ENCODE measurements at places on chromosomes 3 and 15.

DNA sequence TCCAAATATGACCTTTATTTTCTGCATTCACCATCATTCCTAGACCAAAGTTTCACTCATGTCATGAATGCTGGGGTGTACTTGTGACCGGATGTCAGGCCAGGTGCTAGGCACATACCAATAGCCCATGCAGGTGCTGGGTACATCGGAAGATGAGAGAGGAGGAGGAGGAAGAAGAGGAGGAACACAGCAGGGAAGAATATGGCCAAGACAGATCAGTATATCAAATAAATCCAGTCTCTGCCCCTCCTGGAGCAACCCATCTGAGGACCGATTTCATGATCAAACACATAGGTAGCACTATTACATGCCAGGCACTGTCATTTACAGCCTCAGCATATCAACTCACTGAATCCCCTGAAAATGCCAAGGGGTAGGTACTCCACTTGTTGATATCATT is 3.0 kb upstream of the WNT7A start:
- DNase-seq = no peak

GRCh38 chr3:23762759-23763477 is 42.8 kb upstream of the UBE2E1 start:
- no peak for DNase-seq

DNA sequence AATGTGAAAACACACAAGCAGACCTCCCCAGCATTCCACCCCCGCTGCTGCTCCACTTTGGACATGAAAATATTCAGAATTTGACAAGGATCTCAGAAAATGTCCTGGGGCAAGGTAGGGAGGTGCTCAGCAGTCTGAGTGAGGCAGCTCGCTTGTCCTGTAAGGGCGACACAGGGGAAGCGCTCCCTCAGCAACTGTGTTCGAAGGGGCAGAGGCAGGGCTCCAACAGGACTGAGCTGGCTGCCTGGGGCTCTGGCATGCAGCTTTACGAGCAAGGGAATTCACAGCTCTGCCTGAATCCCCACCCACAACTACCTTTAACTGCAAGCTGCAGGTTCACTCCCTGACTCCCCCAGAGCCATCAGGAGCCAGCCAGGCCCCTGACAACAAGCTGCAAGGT is 287.0 kb upstream of the LYSMD4 start:
- DNase-seq = no peak

DNA sequence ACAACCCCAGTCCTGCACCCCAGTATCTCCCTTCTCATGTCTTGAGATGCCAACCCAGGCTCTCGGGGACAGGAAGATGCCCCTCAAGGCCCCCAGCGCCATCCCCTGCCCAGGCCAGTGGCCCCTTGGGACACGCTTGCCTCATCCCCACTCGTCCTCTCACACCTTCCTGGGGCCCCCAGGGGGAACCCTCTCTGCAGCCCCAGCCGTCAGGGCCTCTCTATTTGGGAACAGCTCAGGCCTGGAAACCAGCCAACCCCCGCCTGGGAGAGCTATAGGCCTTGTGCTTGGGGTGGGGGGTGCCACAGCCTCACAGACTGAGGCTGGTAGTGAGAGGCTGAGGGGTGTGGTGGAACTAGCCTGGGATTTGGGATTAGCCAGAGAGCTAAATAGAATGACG is 7.8 kb downstream of the LINGO1 start:
- no peak for DNase-seq

GRCh38 chr3:150458001-150458400 is 49.9 kb downstream of the TSC22D2 start:
- no peak for DNase-seq

DNA sequence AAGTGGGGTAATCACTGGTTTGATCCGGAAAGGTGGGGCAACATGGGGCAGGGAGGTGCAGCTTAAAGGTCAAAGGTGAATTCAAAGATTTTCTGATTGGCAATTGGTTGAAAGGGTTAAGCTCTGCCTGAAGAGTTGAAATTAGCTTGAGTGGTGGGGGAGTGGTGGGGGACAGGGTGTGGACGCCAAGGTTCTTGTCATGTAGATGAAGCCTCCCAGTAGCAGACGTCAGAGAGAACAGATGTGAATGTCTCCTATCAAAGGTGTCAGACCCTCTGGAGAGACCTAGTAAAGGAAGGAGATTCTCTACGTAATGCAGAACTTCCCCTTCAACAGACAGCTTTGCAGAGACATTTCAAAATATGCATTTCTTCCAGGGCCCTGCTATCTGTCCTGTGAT is 62.8 kb downstream of the ABCC5 start:
- no peak for DNase-seq

GRCh38 chr15:28044121-28044672 is 54.9 kb downstream of the OCA2 start:
- DNase-seq = no peak

- no peak for DNase-seq
Measured at GRCh38 chr15:64990168-64990470, 405 bp upstream of the SPG21 start.

- DNase-seq = no peak
Measured at GRCh38 chr3:16907243-16907642, 22.5 kb downstream of the PLCL2 start.

DNA sequence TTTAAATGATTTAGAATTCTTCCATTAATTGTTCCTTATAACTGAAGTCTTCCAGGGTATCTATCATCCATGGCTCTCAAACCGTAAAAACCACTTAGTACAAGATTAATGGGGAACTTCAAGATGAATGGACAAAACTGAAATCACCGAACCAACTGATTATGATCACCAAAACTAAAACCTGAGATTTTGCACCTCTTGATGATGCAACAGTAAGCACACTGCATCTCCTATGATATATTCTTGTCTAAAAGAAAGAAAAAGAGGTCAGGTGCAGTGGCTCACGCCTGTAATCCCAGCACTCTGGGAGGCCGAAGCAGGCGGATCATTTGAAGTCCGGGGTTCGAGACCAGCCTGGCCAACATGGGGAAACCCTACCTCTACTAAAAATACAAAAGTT is 3.6 kb upstream of the ISY1 start:
- DNase-seq = no peak

GRCh38 chr3:120678331-120678947 is 3.6 kb downstream of the HGD start:
- no peak for DNase-seq

DNA sequence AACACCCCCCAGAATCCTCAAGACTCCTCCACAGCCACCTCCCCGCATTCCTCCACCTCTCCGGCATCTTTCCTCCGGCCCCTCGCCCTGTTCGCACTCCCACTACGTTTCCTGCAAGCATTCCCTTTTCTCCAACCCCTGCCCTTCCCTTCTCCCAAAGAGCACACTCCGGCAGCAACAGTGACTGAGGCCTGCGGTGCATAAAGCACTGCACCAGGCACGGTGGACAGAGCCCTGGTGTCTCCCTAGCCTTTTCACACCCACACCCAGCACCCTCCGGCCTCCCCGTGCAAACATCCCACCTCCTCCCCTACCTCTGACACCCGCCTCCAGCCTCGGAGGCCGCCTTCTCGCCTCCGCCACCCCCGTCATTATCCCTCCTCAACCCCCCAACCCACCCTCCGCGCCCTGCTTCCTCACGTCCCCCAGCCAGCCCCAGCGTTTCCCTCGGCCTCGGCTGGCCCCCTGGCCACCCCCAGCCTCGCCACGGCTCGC is 577 bp downstream of the ZNF148 start:
- DNase-seq = no peak

- no peak for DNase-seq
Measured at GRCh38 chr3:134315286-134316106, 58.8 kb downstream of the AMOTL2 start.

- no peak for DNase-seq
Measured at GRCh38 chr3:115217292-115217677, 70.2 kb upstream of the ZBTB20 start.

DNA sequence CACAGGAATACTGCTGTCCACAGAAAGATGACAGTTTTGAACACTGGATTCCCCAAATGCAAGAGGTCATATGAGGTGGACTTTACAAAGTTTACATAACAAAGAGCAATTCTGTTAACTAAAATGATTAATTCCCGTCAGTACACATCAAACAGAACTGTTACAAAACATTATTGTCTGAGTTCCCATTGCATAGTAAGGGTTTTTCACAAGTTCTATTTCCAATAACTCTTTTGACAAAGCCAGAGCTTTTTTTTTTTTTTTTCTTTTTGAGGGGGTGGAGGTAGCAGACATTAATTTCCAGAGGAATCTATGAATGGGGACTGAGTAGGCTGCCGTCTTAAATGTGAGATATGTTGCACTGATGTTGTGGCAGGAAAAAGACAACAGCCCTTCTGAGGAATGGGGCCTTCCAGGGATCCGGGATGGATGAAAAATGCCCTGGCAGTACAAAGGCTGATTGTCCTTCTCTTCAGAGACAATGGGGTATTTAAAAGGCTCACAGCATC is 178.1 kb upstream of the KBTBD8 start:
- no peak for DNase-seq

GRCh38 chr15:78930577-78931388 is 14.1 kb downstream of the CTSH start:
- DNase-seq = no peak

DNA sequence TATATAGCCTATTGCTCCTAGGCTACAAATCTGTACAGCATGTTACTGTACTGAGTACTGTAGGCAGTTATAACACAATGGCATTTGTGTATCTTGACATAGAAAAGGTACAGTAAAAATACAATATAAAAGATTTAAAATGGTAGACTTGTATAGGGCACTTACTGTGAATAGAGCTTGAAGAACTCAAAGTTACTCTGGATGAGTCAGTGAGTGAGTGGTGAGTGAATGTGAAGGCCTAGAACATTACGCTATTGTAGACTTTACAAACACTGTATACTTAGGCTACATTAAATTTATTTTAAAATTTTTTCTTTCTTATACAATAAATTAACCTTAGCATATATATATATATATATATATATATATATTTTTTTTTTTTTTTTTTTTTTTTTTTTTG is 140.0 kb upstream of the UBE2E1 start:
- no peak for DNase-seq

- no peak for DNase-seq
Measured at GRCh38 chr3:85068911-85069310, 110.1 kb downstream of the CADM2 start.

Data from SW 1271 (cell line).